Neural crest cell (in vitro differentiated cells): ENCODE measurements at places on chromosomes 11 and 22. TPM values are rescaled to one million over a fixed set of nuclear protein-coding genes. Genes with fewer than 3 reads are reported as not detected.

The TSSK2 gene
- not detected in 2 replicates for total RNA-seq

- DNase-seq, result no peak
These were observed 11.5 kb downstream of the VSTM5 start for GRCh38 chr11:93838967-93839366.

DNA sequence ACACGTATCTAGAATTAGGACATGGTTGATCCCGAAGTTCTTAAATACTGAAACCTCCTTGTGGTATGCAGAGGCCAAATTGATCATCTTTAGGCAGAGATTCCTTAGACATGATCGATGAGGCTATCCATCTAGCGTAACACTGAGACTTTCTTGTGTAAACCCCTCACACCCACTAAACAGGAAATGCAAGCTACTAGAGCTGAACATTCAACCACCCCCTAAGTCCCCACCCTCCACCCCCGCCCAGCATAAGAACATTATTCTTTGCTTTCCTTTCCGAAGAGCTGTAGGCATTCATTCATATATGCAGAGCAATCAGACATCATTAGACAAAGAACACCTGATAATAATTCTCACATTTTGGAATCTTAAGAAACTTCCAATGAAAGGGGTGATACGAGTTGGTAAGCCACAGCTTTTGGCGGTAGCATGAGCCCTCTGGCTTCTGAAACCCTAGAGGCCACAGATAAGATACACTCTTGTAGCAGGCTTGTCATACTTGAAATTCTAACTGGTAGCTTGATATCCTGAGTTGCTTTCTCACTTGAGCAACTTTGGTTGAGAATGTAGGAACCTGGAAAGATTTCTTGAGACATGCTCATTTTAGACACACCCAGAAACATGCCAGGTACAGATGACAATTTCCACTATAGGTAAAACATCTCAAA is 42.2 kb downstream of the FLI1 start:
- no peak for DNase-seq

DNA sequence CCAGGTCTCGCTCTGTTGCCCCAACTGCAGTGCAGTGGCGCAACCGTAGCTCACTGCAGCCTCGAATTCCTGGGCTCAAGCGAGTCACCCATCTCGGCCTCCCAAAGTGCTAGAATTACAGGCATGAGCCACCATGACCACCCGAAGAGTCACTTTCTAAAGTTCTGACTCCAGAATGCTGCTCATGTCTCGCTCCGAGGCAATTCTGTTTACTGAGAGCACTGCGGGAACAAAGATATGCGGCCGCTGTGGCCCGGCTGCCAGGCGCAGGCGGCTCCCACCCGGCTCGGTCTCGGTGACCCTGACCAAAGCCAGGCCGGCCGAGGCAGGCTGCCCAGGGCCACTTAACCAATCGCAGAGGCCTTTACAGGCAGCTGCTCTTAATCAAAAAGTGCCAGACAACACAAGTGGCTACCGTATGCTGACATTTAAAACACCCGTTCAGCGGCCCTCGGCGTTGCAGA is 78.7 kb downstream of the PHF21B start:
- no peak for DNase-seq

DNA sequence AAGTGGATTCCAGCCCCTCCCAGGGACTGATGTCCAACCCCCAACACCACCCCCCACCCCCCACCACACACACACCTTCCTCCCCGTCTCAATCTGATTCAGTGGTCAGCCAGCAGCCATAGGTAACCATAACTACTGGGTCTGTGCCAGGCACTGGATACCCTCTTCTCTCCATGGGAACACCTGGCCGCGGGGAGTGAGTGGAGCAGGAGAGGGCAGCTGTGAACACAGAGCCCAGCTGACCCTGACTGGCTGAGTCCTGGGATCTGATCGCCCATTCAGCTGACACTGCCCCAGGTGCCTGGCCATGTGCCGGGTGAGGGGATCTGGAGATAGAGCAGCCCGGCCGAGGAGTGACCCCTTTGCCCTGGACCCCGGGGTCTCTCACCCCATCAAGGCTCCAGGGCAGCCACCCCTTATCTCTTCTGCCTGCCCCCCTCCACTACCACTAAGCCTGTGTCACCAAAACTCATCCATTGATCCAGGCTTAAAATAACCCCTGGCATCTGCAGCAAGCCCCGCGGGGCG is 2.6 kb upstream of the SHISA8 start:
- DNase-seq, result no peak

GRCh38 chr11:26070714-26071380 is 261.1 kb upstream of the ANO3 start:
- DNase-seq, result no peak

- DNase-seq, result no peak
These were observed 23.8 kb upstream of the FZD4 start for GRCh38 chr11:86978756-86979608.

DNA sequence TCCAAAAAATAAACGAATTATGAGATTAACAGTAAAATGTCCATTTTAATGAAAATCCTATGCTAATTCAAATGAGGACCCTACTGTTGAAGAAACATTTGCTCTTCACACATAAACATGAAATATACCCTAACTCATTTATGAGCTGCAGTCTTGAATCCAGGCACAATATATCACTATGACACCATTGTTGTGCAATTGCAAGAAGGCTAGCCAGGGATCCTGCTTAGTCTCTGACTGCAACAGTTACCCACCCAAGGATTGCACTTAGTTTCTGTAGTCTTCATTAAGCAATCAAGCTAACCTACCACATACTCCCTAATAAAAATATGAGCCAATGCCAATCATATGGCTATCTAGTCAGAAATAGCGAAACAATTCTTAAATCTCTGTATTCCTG is 981.0 kb upstream of the FAT3 start:
- DNase-seq, result no peak

DNA sequence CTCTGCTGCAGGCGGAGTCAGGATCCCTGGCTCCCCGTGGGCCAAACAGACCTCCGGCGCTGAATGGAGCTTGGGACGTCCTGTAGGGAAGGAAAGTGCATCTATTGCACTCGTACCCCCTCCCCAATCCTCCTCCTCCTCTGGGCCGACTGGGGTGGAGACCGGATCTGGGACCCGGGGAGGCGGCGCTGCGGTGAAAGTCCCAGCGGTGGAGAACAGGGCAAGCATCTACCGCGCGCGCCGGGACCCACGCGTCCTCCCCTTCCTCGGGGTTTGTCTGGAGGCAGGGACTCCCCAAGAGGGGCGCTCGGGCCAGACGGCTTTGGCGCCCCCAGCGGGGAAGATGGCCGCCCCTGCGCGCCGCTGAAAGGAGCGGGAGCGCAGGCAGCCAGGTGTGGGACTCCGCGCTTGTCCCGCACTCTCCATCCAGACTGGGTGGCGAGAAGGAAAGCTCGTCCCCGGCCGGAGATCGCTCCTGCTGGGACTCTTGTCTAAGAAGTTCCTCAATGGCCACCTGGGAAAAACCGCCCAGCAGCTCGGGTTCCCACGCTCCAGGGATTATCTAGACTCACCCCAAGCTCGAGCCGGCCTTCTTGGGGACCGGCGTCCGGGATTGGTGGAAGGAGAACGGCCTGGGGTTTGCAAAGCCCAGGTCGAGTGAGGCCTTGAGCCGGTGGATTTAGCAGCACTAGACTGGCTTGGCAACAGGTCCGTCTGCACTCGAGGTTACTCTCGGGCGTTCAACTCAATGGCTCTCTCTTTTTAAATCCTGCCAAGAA is 718 bp downstream of the FADS2 start:
- DNase-seq, result peak; percentile 35

The TMEM135 gene
- 39.5 and 42.7 TPM in 2 replicates for total RNA-seq

DNA sequence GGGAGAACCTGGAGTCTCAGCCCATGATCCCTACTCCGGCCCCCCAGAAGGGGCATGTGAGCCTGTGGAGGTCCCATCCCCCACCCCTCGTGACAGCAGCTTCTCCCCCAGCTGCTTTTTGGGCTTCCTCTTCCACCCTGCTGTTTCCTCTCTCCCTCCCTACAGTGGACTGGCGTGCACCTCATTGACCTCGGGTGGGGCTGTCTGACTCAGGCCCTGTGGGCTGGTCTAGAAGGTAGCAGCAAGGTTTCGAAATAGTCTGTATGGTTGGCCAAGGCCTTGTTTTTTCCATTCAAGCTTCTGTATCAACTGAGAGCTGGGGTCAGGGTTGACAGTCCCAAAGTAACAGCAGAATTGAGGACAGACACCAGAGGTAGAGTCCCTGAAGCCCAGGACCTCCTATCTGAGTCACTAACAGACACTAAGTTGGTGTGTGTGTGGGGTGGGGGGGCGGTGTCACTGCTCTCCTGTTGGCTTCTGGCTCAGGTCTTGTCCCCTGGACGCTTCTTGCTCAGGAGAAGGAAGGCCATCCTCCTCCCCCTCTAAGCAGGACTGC is 7.7 kb downstream of the SLC37A2 start:
- DNase-seq, result no peak

- DNase-seq, result no peak
These were observed 2.0 kb downstream of the TENM4 start for GRCh38 chr11:79438631-79439409.

DNA sequence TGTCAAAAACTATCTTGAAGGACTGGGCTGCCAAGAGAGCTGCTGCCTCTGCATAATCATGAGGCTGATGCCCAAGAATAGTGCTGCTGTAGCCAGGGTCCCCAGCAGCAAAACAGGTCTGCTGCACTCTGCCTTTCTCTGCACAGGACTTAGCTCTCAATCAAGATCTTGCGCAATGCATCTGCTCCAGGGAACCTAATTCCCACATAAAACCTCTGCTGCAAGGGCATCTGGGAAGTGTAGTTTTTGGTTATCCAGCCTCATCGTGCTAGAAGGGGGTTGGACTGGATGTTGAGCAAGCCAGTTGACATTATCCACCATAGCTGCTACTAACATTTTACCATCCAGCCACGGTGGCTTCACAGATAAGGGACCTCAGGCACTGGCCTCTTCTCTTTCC is 192.7 kb downstream of the C11orf91 start:
- DNase-seq, result no peak

DNA sequence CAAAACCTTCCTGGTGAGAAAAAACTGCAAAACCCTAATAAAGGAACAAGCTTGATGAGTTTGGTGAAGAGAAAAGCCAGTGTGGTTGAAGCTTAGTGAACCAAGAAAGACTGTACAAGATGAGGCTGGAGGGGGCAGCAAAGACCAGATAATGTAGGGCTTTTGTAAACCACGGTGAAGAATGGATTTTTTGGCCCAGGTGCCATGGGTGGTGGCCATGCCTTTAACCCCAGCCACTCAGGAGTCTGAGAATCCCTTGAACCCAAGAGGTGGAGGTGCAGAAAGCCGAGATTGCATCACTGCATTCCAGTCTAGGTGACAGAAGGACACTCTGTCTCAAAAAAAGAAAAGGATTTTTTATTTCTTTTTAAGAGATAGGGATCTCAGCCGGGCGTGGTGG is 5.0 kb upstream of the ZDHHC5 start:
- DNase-seq, result no peak

- no peak for DNase-seq
These were observed 4.2 kb downstream of the GP1BB start for GRCh38 chr22:19727310-19728150.

DNA sequence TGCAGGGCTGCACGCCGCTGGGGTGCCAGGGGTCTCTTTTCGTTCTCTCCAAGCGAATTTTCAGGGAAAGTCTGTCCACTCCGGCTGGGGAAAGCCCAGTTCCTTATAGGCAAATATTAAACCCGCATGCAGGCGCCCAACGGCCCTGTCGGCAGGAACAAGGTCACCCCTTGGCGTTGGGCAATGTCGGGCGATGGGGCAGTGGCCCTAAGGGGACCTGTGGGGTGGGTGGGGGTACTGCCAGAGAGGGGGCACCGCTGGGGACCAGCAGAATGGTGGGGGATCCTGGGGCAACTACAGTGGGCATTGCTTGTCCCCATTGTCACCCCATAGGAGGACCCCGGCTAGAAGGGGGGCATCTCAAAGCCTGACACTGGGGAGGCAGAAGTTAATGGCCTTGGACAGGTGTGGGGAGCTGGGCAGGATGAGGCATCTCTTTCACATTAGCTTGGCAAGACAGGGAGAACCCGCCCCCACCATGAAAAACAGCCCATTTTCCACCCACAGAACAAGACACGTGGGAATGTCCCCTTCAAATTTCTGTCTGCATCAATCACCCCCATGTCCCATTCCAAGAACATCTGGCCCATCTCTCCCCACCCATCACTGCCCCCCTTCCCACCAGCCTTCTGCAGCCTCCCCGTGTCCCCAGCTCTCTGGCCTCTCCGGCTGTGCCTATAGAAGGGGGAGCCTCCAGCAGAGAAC is 5.5 kb upstream of the IGF2 start:
- no peak for DNase-seq

DNA sequence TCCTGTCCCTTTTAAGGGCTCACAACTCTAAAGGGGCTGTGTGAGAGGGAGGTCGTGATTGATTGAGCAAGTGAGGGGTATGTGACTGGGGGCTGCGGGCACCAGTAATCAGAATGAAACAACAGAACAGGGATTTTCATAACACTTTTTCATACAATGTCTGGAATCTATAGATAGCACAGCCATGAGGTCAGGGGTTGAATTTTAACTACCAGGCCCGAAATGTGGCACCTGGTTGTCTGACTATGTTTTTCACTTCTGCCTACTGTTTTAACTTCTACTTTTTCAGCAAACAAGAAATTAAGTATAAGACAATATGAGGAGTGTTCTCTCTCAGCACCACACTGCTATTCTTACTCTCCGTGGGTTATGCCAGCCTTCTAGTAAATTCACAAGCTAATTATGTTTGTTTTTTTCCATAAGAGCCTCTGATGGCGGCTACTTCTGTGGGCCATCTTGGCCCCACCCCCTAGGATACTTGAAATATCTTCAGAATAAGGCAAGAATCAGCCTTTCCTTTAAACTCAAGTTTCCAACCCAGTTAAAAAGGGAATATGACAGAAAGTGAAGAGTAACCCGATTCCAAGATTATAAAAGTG is 552.8 kb upstream of the CHORDC1 start:
- DNase-seq, result no peak

DNA sequence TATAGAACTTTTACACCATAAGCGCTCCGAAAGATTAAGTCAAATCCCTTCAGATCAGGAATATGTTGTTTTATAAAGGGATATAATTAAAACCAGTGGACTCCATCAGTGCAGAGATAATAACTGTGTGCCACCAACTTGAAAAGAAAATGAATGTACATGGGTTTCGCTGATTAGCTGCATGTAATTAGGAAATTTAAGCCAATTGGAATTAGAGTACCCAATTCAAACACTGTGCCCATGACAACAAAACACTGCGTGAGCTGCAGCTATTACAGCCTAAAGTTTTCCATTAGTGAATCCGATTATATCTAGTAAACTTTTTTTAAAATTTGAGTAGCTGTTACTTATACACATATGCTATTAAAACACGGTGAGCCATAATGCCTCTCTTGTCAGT is 392.3 kb upstream of the ARHGAP42 start:
- DNase-seq, result no peak

DNA sequence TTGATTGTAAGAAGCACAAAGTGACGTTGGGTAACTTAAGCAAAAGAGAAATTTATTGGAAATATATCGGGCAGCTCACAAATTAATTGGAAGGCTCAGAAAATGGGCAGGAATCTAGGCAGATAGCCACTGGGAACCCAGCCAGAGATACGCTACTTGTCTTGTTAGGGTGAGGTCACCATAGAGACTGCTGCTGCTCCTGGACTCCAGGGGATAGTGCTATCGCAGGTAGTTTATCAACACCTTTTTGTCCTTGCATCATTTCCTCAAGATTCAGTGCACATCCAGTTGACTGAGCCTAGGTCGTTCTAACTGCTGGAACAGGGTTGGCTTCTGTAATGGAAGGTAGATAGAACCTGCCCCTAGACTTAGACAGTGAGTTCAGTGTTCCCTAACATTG is 19.6 kb downstream of the AMOTL1 start:
- no peak for DNase-seq
